Fibroblast of skin of right quadriceps (primary cell): ENCODE measurements at places on chromosomes 7 and 10.

DNA sequence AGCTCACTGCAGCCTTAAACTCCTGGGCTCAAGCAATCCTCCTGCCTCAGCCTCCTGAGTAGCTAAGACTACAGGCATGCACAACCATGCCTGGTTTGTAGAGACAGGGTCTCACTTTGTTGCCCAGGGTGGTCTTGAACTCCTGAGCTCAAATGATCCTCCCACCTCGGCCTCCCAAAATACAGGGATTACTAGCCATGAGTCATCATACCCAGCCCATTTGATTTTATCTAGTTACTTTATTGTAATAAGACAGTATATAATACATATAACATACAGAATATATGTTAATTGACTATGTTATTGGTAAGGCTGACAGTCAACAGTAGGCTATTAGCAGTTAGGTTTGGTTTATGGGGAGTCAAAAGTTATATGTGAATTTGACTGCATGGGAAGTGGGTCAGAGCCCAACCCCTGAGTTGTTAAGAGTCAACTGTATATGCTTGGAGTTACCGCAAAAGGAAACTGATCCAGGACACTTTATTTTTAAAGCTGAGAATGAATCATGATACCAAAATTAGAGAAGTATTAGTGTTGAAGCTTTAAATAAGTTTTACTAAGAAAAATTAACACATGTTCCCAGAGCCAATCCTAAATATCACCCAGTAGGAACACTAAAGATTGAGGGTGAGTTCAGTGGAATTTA is 20.7 kb upstream of the KMT2E start:
- no peak for DNase-seq

- no peak for DNase-seq
These were observed 121.8 kb downstream of the CAMK1D start for GRCh38 chr10:12471135-12471534.

DNA sequence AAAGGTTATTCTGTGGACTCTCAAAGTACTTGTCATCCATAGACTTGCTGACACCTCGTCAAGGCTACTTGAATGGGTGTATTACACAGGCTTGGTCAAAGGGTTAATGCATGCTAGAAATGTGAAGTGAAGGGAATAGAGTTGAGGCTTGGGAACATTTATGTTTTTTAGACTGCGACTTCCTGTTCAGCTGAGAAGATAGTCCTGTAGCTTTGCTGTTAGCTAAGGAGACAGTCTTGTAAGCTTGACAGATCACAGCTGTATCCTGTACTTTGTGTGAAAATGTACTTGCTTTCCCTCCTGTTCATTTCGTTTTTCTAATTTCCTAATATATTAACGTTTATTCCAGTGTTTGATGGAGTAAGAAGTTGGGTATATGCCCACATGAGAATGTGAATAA is 52.1 kb downstream of the ADD3 start:
- DNase-seq, result no peak

- no peak for DNase-seq
These were observed 7.5 kb upstream of the POT1 start for GRCh38 chr7:124937076-124937475.

GRCh38 chr10:116286626-116287200 is 13.7 kb upstream of the GFRA1 start:
- no peak for DNase-seq

DNA sequence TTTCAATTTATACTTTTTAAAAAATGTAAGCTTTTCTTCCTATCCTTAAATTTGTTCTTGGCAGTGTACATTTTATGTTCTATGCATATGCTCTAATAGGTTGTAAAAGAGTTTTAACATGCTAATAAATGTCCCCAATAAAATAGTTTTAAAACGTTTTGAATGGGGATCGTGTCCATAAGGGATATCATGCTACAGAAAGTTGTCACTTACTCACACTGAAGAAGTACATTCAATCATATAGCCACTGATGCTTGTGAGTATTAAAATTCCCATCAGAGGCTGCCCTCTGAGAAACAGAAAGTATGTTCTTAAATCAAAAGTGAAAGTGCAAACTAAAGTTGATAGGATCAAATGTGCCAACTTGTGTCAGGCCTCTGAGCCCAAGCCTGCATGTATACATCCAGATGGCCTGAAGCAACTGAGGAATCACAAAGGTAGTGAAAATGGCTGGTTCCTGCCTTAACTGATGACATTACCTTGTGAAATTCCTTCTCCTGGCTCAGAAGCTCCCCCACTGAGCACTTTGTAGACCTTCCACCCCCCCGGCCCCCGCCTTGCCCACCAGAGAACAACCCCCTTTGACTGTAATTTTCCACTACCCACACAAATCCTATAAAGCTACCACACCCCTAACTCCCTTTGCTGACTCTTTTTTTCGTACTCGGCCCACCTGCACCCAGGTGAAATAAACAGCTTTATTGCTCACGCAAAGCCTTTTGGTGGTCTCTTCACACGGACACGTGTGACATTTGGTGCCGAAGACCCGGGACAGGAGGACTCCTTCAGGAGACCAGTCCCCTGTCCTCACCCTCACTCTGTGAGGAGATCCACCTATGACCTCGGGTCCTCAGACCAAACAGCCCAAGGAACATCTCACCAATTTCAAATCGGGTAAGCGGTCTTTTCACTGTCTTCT is 877 bp upstream of the NOD1 start:
- peak; percentile 20 for DNase-seq

DNA sequence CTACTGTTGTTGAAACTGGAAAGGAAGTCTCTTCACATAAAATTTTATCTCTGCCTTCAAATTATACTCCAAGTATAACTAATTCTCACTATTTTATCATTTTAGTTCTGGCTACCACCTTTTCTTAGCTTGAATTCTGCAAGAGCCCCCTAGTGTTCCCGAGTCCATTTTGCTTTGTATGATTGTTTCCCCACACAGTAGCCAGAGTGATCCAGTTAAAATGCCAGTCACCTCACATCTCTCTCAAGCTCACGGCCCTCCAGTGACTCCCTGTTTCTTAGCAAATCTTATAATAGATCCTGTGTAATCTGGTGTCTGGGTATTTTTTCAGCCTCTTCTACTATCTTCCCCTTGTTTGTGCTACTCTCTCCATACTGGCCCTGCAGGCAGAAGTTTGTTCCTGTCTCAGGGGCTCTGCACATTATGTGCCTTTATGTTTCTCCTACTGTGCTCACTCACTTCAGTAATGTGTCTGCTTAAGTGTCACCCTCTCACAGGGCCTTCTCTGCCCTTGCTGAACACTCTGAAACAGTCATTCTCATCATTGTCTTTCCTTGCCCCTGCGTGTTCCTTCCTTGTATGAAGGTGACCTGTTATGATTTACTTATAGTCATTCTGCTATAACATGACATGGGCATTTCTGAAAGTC is 8.9 kb downstream of the WAC start:
- no peak for DNase-seq

DNA sequence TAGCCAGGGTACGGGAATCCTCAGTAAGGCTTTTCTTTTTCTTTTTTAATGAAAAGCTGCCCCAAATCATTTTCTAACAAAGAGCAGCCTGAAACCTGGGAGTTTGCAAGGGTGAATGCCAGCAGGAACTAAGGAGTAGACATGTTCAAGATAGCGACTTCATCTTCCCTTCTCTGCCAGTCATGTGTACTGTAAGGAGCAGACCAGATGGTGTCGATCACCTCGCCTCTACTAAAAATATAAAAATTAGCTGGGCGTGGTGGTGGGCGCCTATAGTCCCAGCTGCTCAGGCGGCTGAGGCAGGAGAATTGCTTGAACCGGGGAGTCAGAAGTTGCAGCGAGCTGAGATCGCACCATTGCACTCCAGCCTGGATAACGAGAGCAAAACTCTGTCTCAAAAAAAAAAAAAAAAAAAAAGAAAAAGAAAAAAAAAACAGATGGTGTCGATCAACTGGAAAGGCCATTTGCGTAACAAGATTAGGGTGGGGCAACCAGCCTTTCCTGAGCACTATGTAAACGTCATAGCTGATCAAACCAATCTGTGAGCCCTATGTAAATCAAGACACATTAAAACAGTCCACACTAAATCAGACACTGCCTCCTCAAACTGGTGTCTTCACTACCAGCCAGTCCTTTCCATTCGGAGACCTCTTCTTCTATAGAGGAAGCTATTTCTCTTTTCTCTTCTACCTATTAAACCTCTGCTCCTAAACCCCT is 33.8 kb downstream of the NOLC1 start:
- no peak for DNase-seq

GRCh38 chr10:100346351-100346764 is 675 bp upstream of the SCD start:
- DNase-seq, result peak; percentile 77

GRCh38 chr7:92798517-92799249 is 37.7 kb downstream of the CDK6 start:
- peak; percentile 33 for DNase-seq

DNA sequence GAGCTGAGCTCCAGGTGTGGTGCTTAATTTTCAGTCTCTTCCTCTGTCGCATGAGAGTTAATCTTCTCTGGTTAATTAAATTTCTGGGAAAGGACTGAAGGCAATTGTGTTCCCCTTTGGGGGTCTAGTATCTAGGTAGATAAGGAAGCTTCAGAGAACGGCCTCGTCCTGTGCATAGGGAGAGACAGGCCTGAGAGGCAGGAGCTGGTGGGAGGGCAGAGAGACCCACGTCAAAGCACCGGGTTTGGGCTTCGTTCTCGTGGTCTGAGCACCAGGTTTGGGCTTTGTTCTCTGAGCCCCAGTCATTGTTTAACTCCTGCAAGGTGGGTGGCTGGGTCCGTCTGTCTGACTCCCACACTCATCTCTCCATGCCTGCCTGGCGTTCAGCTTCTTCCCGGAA is 160.8 kb upstream of the PITRM1 start:
- no peak for DNase-seq

- DNase-seq, result no peak
These were observed 340.9 kb downstream of the LRMDA start for GRCh38 chr10:75772153-75772887.

- DNase-seq, result no peak
These were observed 29.8 kb downstream of the DNAH11 start for GRCh38 chr7:21572331-21573313.

DNA sequence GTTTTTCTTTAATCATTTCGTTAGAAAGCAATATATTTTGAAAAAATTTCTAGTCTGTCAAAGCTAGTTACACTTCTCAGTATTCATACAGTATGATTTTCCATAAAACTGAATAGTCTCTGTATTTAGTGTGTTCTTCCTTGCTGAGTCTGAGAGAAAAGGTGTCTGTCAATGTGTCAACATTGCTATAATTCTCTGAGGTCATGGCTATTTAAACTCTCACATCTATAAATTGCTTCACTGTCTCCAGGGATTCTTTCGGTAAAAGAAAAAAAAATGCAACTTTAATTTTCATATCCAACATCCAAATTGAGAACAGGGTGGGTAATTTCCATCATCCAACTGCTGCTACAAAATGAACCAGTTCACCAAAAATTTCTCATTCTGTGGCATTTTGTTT is 319.7 kb upstream of the GHITM start:
- DNase-seq, result no peak

- DNase-seq, result peak; percentile 22
These were observed 2.0 kb downstream of the IFRD1 start for GRCh38 chr7:112452102-112452888.

GRCh38 chr7:51025668-51026067 is 243.0 kb upstream of the GRB10 start:
- no peak for DNase-seq

DNA sequence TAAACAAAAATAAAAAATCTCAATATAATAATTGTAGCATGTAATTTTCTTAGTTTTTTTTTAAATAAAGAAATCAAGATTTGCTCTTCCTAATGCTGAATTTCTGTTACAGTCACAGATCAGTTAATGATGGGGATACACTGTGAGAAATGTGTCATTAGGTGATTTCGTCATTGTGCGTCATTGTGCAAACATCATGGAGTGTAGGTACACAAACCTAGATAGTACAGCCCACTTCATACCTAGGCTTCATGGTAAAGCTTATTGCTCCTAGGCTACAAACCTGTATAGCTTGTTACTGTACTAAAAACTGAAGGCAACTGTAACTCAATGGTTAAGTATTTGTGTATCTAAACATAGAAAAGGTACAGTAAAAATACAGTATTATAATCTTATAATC is 74.4 kb upstream of the LSM8 start:
- DNase-seq, result no peak

GRCh38 chr10:836782-837181 is 94.7 kb downstream of the LARP4B start:
- no peak for DNase-seq

- peak; percentile 28 for DNase-seq
These were observed 35.7 kb downstream of the GFRA1 start for GRCh38 chr10:116237260-116237659.

DNA sequence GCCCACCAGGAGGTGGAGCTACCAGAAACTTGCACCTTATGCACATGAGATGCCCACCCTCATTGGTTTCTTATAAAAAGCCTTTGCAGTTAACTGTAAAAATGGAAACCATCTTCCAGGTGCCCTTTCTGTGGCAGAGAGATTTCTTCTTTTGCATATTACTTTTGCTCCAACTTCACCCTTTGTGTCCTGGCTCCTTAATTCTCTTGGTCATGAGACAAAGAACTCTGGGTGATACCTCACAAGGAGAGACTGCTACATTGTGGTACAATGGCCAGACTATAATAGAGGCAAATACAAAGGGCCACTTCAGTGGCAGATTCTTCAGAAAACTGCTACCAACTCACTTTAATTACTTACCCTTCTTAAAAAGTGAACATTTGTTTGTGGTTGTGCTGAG is 76.4 kb upstream of the PTER start:
- DNase-seq, result no peak

GRCh38 chr7:5774790-5775189 is 6.7 kb downstream of the RNF216 start:
- DNase-seq, result no peak

GRCh38 chr10:126905776-126906703 is 812 bp downstream of the DOCK1 start:
- DNase-seq, result peak; percentile 60

GRCh38 chr10:27276581-27276980 is 36.0 kb upstream of the ACBD5 start:
- no peak for DNase-seq

DNA sequence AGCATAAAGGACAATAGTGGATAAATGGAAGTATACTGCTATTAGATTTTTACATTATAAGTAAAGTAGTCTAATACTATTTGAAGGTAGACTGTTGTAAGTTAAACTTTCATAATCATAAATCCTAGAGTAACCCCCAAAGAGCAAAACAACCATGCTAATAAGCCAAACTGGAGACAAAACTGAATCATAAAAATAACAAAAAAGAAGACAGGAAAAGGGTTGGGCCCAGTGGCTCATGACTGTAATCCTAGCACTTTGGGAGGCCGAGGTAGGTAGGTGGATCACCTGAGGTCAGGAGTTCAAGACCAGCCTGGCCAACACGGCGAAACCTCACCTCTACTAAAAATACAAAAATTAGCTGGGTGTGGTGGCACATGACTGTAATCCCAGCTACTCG is 9.7 kb downstream of the CACUL1 start:
- no peak for DNase-seq

GRCh38 chr10:4482659-4483058 is 343.3 kb upstream of the AKR1E2 start:
- no peak for DNase-seq
